ENCODE measurements at places on chromosomes 11 and 22.

DNA sequence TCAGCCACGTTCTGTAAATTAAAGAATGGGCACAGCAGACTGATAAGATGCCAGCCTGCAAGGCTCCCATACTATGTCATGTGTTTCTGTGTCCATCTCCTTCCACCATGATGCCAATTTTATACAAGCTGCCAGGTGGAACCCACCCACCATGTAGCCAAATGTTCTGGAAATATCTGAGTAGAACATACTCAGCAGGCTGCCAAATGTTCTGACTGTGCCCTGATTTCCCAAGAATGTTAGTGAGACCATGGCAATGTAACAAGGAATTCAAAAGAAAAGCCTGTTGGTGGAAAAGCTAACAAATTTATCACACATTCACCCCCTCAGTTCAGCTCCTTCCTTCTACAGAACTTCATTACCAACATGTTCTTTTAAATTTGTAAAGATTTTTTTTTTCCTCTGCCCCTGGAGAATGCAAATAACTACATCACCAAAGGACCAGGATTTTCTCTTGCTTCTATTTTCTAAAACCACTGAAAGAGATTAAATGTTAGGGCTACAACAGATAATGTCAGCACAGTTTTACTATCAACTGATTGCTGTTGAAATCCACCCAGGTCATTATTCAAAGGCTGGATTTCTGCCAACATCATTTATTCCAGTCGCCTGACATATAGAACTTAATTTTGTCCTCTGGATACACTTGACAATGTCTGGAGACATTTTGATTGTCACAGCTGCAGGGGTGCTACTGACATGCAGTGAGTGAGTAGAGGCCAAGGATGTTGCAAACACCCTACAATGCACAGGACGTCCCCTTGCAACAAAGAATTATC lies 3.1 kb downstream of the DMC1 start:
- no peak for DNase-seq

GRCh38 chr11:127345819-127346459 lies 345.4 kb upstream of the KIRREL3 start:
- no peak for DNase-seq

DNA sequence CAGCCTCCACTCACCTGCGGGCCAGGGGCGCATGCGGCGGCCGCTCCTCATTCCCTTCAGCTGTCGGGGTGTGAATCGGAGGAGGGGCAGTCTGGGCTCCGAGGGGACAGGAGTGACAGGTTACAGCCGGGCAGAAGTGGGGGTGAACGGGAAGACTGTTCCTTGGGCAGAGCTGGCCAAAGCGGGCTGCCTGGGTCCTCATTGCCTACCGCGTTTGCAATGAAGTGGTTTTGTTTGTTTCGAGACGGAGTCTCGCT lies 733 bp downstream of the MEI1 start:
- no peak for DNase-seq

- no peak for DNase-seq
Observed at GRCh38 chr11:65418431-65418680, 4.2 kb upstream of the NEAT1 start.

DNA sequence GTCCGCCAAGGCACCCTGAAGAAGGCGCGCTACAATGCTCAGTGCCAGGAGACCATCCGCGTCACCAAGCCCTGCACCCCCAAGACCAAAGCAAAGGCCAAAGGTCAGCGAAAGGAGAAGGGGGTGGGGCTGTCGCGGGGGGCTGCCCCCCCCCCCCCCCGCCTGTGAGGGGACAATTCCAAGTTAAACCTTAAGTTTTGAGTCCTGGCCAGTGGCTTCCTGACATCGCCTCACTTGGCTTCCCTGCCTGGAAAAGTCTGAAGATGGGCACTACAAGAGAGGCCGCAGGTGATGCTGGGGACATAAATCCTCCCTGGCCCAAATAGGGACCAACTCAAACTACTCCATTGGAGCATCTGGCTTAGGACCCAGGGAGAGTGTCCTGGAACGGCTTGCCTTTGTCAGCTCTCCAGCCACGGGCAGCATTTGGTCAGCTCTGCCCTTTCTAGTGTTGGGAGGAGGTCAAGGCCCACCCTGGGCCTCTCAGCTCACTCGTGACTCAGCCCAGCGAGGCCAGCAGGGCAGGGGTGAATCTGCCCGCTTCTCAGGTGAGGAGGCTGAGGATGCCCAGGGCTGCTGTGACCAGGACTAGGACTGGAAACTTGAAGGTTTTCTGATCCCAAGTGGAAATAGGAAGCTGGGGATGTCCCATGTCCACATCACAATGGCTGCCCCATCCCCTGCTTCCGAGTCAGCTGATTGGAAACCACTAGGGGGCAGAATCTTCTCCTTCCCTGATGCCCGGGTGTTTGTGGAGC lies 1.4 kb downstream of the MDK start:
- no peak for DNase-seq

GRCh38 chr11:93972790-93973189 lies 48.4 kb upstream of the HEPHL1 start:
- DNase-seq, result no peak

All from stimulated activated CD8-positive, alpha-beta memory T cell treated with anti-CD3 and anti-CD28 coated beads, Interleukin-7, amount 100 ng/mL, for 1 hour (primary cell).